ENCODE measurements at places on chromosomes 2 and 18.

- no peak for DNase-seq
Observed at GRCh38 chr2:239155806-239156480, 244.9 kb downstream of the HDAC4 start.

GRCh38 chr18:394987-395362 is 105.5 kb downstream of the COLEC12 start:
- DNase-seq: no peak

- no peak for DNase-seq
Observed at GRCh38 chr2:208065476-208065875, 40.1 kb upstream of the PLEKHM3 start.

GRCh38 chr2:239354132-239354790 is 46.6 kb downstream of the HDAC4 start:
- no peak for DNase-seq

DNA sequence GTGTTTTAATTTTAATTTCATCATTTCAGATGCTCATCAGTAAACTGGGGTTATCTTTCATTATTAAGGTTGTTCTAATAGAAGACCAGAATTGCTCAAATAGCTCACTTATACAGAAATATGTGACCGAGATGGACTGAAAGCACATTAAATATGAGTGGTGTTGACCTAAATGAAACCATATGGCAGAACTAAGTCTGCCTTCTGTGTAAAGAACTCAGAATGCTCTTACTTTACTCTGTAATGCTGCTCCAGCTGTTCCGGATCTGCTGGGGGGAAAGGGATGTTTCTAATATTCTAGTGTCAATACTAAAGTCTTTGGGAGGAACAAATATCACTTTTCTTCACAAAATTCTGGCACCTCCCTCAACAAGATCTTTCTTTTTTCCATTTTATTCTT is 131.0 kb downstream of the DPP4 start:
- DNase-seq: no peak

DNA sequence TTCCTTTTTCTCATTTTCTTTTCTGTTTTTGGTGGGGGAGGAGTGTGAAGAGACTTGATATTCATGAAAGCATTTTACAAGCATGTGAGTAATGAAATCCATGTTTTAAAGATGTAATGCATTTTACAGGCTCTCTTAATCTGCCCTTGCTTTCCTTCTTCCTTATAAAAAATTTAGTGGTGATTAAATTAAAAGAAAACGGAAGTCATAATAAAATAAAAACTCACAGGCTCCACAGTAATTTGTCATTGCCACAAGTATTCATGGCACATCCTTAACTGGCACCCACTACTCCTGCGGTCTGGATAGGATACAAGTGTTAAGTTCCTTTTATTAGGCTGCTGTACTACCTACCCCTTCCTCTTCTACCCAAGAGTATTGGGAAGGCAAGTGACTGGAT is 241.2 kb downstream of the SLC4A3 start:
- no peak for DNase-seq

Data from activated T-helper 9 cell treated with anti-CD3 and anti-CD28 coated beads, Interleukin-2, amount 50 U/mL, for 16 hours (primary cell).